Glutamatergic neuron (in vitro differentiated cells): ENCODE measurements at places on chromosomes 2 and 18. TPM values are rescaled to one million over a fixed set of nuclear protein-coding genes. Genes with fewer than 3 reads are reported as not detected.

DNA sequence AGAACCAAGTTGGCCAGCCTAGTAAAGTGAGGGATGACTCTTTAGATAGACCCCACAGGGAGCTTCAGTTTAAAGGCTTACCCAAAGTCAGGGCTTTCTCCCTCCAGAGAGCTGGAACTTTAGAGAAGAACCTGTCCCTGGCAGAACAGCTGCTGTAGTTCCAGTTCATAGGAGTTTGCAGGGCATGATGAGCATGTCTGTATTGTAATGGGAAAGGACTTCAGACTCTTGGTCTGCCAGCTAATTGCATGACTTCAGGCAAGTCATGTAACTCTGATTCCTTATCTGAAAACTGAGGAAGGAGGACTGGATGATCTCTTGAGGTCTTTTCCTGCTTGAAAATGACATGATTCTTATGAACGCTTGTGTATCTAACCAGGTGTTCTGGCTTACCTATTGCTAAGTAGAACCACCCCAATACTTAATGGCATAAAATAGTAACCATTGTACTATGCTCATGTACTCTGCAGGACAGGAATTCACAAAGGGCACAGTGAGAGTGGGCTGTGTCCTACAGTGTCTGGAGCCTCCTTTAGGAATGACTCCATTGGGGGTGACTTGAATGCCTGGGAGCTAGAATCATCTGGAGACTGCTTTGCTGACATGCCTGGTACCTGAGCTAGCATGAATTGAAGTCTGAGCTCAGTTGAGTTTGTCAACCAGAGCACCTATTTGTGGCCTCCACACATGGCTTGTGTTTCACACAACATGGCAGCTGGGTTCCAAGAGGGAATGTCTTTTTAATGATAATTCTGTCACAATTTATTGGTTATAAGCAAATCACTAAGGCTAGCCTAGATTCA lies 18.9 kb downstream of the SP5 start:
- no peak overlapping the region for H3K27ac ChIP-seq
- DNase-seq, result no peak
- H3K36me3 ChIP-seq, result no peaks in the 10 kb centered on the region
- H3K4me3 ChIP-seq, result no peak overlapping the region
- no peaks in the 10 kb centered on the region for H3K4me1 ChIP-seq
- peaks cover 5% of the 10 kb centered on the region for H3K27me3 ChIP-seq

GRCh38 chr2:232436381-232437194 lies 19.4 kb upstream of the ALPI start:
- no peak for DNase-seq
- H3K4me1 ChIP-seq, result no peaks in the 10 kb centered on the region
- no peak overlapping the region for H3K4me3 ChIP-seq
- H3K36me3 ChIP-seq, result no peaks in the 10 kb centered on the region
- H3K27ac ChIP-seq, result no peak overlapping the region

GRCh38 chr18:51039138-51040112 lies 9.4 kb downstream of the SMAD4 start:
- H3K4me3 ChIP-seq, result no peak overlapping the region
- H3K27ac ChIP-seq, result no peak overlapping the region
- no peaks in the 10 kb centered on the region for H3K36me3 ChIP-seq
- no peaks in the 10 kb centered on the region for H3K27me3 ChIP-seq

LYG2 gene
- total RNA-seq, result not detected

GRCh38 chr2:15894481-15895144 lies 45.7 kb upstream of the MYCN start:
- peaks cover 5% of the 10 kb centered on the region for H3K36me3 ChIP-seq
- peaks cover 13% of the 10 kb centered on the region for H3K27me3 ChIP-seq
- H3K4me3 ChIP-seq, result no peak overlapping the region
- no peak overlapping the region for H3K27ac ChIP-seq
- H3K4me1 ChIP-seq, result peaks cover 24% of the 10 kb centered on the region

DNA sequence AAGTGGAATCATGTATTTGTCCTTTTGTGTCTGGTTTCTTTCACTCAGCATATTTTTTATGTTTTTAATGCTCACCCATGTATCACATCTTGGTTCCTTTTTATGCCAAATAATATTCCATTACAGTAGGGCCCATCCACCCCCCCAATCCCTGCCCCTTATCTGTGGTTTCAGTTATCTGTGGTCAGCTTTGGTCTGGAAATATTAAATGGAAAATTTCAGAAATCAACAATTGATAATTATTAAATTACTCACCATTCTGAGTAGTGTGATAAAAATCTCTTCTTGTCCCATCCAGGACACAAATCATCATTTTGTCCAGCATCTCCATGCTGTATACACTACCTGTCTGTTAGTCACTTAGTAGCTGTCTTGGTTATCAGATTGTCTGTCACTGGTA lies 66.7 kb downstream of the BIRC6 start:
- H3K27ac ChIP-seq, result no peak overlapping the region
- peaks cover 3% of the 10 kb centered on the region for H3K27me3 ChIP-seq
- no peaks in the 10 kb centered on the region for H3K36me3 ChIP-seq
- H3K4me1 ChIP-seq, result peaks cover 25% of the 10 kb centered on the region

SRBD1 gene
- total RNA-seq, result 16.1 TPM

- H3K4me3 ChIP-seq, result no peak overlapping the region
- H3K27ac ChIP-seq, result no peak overlapping the region
- peaks cover 2% of the 10 kb centered on the region for H3K27me3 ChIP-seq
- no peaks in the 10 kb centered on the region for H3K36me3 ChIP-seq
- no peak for DNase-seq
These were observed 358.2 kb upstream of the SPRED2 start for GRCh38 chr2:65790676-65790935.

- peak; percentile 57 for DNase-seq
- no peaks in the 10 kb centered on the region for H3K36me3 ChIP-seq
- H3K27me3 ChIP-seq, result peaks cover 1% of the 10 kb centered on the region
- H3K27ac ChIP-seq, result no peak overlapping the region
- peaks cover 19% of the 10 kb centered on the region for H3K4me1 ChIP-seq
These were observed 17.0 kb downstream of the MBOAT2 start for GRCh38 chr2:8986327-8986976.

- H3K27me3 ChIP-seq, result no peaks in the 10 kb centered on the region
- H3K36me3 ChIP-seq, result no peaks in the 10 kb centered on the region
- H3K27ac ChIP-seq, result peak overlapping the region; percentile 83
- peaks cover 51% of the 10 kb centered on the region for H3K4me1 ChIP-seq
- no peak for DNase-seq
- no peak overlapping the region for H3K4me3 ChIP-seq
These were observed 21.0 kb downstream of the MYO1B start for GRCh38 chr2:191266201-191266600.
